ENCODE measurements at places on chromosomes 3 and 15.

DNA sequence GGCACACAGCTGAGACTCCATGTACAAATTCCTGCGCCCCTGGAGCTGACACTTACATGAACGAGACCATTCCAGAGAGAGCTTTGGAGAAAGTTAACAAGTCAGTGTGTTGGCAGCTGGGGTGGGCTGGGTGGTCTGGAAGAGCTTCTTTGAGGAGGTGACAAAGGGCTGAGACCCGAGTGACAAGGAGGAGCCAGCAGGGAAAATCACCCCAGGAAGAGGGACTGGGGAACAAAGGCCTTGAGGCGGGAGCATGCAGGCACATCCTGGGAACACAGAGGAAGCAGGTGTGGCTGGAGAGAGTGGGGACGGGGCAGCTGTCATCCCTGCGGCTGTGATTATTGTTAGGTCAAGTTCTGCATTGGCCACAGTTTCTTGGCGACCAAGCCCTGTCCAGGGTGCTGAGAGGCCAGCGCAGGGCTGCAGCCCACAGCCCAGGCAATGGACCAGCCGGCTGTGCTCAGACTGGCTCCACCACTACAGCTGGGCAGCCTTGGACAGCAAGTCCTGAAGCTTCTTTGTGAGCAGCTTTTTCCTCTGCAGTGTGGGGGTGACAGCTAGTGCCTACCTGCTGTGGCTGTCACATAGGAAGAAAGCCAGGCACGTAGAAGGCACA is 34.2 kb upstream of the PRR23E start:
- no peak for DNase-seq

DNA sequence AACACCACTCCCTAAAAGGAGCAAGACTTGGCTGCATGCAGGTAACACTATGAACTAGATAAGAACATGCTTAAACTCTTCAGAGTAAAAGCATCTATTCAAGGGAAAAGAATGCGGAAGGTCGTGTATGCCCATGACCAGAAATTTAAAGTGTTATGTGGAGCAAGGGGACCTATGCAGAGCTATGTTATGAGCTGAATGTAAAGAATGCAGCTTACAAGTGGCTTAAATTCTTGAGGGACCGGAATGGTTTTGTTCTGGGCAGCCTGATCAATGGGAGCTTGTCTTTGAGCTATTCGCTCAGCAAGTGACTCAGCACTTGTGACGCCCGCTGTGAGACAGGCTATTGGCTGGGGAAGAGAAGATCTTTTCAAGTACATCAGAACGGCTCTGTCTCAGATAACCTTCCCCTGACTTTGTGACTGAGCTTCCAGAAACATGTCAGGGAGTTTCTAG is 367.5 kb upstream of the THBS1 start:
- DNase-seq, result no peak

GRCh38 chr3:184343200-184343876 is 5.9 kb downstream of the FAM131A start:
- DNase-seq, result no peak

DNA sequence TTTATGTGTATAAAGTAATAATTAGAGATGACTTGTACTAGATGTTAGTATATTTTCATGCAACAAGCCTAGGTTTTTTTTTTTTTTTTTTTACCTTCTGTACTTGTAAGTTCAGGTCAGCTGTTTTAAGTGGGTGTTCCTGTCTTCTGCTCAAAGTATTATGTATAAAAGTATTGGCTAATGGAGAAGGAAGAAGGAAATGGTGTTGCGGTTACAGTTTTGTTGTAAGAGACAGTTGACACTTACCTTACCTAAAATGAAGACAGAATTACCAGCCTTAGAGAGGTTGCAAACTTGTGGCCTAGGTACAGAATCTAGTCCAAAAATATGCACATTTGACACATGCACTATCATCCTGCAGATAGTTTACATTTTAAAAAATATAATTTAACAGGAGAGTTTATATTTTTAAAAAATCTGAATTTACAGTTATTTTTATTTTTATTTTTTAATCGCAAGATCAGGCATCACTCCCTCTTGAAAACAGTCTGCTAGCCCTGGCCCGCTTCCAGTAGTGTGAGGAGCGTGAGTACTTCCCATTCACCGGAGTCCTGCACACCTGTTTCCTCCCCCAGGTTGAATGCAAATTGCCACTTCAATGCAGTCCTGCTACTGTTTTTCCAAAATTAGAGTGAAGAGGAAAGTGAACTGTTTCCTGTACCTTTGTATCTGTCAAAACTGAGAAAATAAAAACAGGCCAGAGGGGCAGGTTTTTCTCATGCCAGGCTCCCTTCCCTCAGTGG is 224.3 kb upstream of the SOX2 start:
- no peak for DNase-seq

- DNase-seq, result no peak
Measured at GRCh38 chr3:24164967-24165602, 220.0 kb downstream of the NR1D2 start.

Measured in stimulated activated CD4-positive, alpha-beta T cell treated with anti-CD3 and anti-CD28 coated beads, Interleukin-4, amount 100 ng/mL, for 24 hours (primary cell).